SHP77 (cell line): ENCODE measurements at places on chromosomes 6 and 20.

GRCh38 chr6:49826743-49827406 is 39.5 kb downstream of the CRISP1 start:
- DNase-seq = no peak

- no peak for DNase-seq
These were observed 113.6 kb upstream of the EMILIN3 start for GRCh38 chr20:41480054-41480770.

GRCh38 chr20:33570743-33571142 is 80.8 kb downstream of the CBFA2T2 start:
- no peak for DNase-seq

GRCh38 chr20:53360852-53361251 is 232.8 kb downstream of the ZNF217 start:
- no peak for DNase-seq

DNA sequence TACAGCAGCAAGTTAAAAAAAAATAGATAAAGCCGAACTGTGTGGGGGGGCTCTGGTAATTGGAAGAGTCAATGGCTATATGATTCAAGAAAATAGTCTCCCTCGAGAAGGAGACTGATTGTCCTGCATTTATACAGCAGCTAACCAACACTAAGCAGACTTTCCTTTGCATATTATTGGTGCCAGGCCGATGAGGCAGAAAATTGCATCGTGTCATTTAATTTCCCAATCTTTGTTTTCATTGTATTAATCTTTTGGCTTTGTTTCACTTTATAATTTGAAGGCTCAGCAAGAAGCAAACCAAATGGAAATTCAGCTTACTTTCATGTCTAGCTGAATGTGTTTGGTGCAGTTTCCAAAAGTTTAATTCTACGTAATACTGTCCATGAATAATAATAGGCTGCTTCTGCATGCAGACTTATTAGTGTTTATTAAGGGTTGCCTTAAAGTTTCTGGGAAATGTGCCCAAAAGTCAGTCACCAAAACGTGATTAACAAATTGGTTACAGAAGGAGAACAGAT is 258.5 kb downstream of the HACE1 start:
- DNase-seq = no peak

GRCh38 chr20:5893621-5894020 is 56.7 kb downstream of the TRMT6 start:
- DNase-seq = no peak

DNA sequence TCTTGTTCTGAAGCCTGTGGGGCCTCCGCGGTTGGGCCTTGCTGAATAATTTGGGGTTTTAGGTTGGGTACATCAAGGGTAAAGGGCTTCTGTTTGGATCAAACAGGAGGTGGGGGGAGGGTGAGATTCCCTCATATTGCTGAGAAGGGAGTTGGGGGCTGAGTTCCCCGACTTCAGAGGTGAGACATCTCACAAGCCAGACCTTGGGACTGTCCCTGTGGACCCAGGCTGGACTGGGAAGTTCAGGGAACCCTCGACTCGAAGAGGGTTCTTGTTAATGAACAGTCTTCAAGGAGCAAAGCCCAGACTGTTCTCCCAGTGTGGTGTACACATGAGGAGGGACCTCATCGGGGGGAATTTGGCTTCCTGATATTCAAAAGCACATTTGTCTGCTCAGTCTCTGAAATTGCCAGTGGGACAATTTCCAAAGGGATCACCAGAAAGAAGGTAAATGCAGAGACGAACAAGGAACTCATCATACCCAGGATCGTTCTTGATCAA is 118.5 kb downstream of the SYCP2 start:
- DNase-seq = no peak

- no peak for DNase-seq
These were observed 25.1 kb upstream of the SLC17A3 start for GRCh38 chr6:25899123-25899522.

GRCh38 chr20:38723017-38723847 is 1.1 kb upstream of the SLC32A1 start:
- no peak for DNase-seq

DNA sequence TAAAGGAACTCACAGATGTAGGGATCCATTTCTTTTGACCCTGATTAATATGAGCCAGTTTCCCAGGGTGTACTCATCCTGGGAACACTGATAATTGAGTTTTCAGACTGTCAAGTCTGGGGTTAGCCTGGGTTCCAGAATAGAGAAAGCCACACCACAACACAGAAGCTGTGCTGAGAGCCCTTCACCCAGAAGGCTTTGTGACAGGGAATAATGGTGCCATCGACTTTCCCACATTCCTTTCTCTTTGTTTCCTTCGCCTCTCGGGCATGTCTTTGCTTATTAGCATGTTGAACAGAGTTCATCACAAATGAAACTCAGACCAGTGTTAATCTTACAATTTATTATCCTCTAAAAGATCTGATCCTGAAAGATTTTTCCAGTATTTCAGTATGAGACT is 95.0 kb downstream of the TCP11 start:
- no peak for DNase-seq

- DNase-seq = no peak
These were observed 29.9 kb downstream of the MKKS start for GRCh38 chr20:10404023-10404628.

GRCh38 chr20:8527998-8528723 is 396.1 kb downstream of the PLCB1 start:
- DNase-seq = peak; percentile 21

GRCh38 chr6:112563368-112563767 is 216.2 kb downstream of the RFPL4B start:
- DNase-seq = no peak

DNA sequence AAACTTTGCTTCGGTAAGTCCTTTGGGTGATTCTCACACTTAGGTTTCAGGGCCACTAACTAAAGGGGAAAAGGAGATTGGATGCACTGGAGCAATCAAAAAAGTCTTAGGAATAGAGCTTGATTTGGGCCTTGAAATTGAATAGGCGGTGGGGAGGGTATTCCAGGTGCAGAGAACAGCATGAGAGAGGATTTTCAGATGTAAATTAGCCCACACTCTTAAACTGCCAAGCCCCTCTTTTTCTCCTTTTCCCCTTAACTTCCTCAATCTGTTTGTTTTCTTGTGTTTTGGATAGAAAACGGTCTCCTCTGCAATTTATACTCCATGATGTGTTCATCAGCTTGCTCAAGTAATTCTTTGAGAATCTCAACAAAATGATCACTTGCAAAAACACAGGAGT is 62.1 kb upstream of the RIPOR2 start:
- no peak for DNase-seq

DNA sequence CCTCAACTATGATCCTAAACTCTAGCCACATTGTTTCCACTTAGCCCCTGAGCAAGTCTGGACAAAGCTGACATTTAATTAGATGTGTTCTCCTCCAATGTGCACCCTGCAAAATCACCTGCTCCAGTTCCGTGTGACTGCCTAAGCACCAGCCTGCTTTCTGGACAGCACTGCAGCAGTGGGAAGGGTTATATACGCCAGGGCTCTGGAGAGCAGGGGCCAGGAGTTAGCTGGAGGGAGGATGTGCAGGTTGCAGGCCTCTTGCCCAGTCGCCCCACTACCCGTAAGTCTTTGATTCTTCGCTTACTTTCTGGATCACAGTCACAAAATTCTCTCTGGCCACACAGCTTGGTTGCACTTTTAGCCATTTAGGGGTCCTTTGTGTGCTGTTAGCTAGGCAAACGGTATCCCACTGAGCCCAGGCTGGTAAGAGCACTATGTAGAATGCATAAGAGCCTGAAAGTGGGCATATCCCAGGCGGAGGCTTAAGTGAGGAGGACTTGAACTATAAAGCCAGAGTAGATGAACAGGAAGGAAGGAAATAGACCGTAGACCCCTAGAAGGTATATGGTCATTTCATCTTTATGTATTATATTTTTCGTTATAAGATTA is 10.7 kb upstream of the PLEKHG1 start:
- DNase-seq = no peak

DNA sequence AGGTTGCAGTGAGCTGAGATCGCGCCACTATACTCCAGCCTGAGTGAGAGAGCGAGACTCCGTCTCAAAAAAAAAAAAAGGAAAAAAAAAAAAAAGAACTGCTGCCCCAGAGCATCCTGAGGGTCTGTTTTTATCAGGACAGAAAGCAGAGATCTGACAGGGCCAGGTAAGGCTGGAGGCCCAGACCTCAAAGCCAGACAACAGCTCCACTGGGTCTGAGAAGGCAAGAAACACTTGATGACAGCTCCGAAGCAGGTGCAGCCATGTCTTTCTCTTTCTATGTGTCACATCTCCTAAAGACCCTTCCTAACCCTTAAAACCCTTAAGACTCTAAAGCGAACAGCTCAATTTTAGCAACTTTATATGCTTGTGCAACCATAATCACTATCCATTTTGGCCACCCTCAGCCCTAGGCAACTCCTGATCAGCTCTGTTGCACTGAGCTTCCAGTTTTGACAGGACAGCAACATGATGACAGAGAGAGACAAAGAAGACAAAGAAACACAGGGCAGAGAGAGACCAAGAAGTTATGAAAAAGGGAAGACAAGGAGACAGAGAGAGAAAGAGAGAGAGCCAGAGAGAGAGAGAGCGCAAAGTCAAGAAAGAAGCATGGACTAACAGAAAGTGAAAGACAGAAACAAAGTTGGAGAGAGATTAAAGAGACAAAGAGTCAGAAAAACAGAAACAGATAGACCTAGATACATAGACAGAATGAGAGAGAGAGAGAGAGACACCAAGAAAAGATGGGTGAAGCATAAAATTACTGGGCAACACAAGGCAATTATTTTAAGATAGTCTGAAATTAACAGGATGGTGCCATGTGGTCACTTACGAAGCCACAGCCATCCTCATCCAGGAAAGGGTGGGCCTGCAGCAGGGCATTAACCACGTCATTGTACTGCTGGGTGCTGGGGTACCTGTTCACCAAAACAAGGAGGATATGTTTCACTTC is 39.2 kb downstream of the SAMD3 start:
- no peak for DNase-seq

- DNase-seq = no peak
These were observed 148.8 kb upstream of the EPHA7 start for GRCh38 chr6:93568169-93568568.

DNA sequence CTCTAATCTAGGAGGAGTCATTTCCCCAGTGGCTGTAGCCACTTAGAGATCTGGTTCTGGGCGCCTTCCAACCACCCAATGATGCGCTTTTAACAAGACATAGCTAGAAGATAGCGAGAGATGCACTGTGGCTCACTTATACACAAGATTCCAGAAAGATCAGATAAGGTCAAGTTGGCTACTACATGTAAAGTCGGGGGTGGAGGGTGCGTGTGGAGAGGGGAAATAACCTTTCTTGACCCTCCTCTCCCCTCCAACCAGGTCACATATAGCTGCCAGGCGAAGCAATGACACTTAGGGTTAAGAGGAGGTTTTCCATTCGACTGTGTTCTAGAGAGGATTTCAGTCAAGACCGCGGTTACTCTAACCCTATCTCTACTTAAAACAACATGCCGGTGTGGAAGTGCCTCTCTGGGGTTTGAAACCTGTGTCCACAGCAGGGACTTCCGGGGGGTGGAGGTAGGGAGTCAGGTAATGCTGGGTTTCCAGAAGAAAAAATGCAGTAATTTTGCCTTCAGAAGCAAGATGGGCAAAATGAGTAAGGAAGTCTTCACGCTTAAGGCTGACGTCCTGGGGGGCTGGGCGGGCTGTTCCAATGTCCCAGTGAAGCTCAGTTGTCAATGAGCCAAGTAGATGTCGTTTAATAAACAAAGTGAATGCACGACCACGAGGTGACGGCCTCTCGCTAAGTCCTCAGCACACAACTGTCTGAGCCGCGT is 1.8 kb upstream of the SIM1 start:
- DNase-seq = peak; percentile 72

GRCh38 chr6:52186480-52186879 is 305 bp downstream of the IL17A start:
- DNase-seq = no peak

DNA sequence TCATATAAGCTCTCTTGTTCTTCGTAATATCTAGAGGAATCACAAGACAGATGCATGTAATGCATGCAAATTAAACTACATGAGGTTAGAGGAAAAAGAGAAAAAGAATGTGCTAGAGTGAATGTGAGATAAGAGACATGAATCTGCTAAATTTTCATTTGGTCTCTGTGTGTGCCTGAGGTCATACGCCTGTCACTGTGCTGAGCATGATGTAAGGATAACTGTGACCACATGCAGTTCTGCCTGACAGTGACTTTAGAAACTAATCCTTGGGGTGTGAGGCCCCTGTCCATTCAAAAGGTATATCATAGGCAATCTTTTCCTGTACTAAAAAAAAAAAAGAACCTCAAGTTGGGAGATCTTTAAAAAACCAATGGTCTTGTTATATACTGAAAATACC is 70.6 kb downstream of the SHPRH start:
- no peak for DNase-seq

GRCh38 chr6:65289491-65289890 is 417.5 kb downstream of the EYS start:
- DNase-seq = no peak

- no peak for DNase-seq
These were observed 235.3 kb upstream of the CEP162 start for GRCh38 chr6:84462698-84463097.

- no peak for DNase-seq
These were observed 37.5 kb downstream of the YTHDF1 start for GRCh38 chr20:63178446-63178820.

DNA sequence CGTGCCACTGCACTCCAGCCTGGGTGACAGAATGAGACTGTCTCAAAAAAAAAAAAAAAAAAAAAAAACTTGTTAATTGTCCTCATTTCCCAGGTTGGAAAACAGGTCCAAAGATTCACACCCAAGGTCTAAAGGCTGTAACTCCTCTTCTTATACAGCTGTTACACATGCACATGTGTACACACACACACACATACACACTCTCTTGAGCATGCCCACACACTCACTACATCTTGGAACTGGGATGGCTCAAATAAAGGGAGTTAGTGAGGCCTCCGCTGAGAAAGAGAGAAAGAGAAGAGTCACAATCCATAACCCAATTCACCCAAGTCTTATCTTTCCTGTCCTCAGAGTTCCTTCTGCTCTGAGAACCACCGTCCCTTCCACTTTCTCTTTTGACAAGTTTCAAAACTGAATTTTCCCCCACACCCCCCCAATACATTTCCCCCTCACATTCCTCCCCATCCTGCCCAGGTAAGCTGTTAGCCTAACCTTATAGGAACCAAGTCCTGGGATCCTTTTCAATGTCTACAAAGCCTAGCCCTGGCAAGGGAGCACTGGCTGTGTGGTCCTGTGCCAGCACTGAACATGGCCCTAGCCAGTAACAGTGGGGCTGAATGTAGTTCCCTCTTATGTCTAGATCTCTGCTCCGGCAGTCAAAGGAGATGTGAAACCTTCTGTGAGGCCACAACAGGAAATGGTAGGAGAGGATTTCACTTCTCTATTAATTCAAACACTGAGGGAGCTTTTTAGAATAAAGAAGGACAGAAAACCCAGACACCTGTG is 3.2 kb upstream of the HLA-DMB start:
- no peak for DNase-seq

DNA sequence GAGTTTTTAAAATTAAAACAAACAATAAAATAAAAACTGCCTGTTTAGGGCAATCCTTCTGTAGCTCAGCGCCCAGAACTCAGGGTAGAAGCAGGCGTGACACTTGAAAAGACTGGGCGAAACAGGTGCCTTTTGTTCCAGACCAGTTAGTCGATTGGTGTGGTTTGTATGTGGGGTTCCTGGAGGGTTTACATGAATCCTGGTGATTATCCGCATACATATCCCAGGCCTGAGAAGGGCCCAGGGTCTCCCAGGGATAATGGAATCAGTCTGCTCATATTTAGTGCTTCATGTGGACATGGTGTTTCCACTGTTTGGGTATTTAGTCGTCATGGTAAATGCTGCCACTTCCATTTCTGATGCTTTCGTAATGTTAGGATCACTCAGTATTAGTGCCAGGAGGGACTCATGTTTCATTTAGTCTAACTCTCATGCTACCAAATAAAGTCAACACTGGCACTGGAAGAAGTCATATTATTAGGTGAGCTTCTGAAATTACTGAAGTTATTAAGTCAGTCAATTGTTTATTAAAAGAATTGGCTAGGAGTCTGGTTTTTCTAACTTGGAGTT is 116.5 kb downstream of the SAMD5 start:
- no peak for DNase-seq
